ENCODE measurements at places on chromosomes 7 and 10. TPM values are rescaled to one million over a fixed set of nuclear protein-coding genes. Genes with fewer than 3 reads are reported as not detected.

GRCh38 chr7:30977222-30977621, 13.5 kb downstream of the GHRHR start:
- no peak for DNase-seq
- H3K27ac ChIP-seq, result no peak overlapping the region
- no peaks in the 10 kb centered on the region for H3K4me1 ChIP-seq
- peaks cover 26% of the 10 kb centered on the region for H3K27me3 ChIP-seq
- no peak overlapping the region for H3K4me3 ChIP-seq

- H3K27me3 ChIP-seq, result no peaks in the 10 kb centered on the region
- H3K4me1 ChIP-seq, result no peaks in the 10 kb centered on the region
These were observed 25.9 kb downstream of the PRKG1 start for GRCh38 chr10:51100221-51100620.

DNA sequence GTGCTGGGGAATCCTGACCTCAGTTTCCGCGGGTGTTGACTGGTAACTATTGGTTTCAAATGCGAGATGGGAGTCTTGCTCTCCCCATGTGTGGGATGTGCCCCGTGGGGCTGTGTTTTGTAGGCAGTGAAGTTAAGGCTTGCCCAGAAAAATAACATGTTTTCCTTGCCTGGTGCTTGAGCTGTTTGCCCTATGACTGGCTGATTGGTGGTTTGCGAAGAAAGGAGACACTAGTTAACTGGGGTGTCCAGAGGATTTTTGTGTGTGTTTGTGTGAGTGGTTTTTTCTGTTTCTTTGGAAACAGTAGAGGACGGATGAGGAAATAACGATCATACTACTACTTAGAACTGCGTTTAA, 61.9 kb downstream of the CREB5 start:
- no peak overlapping the region for H3K27ac ChIP-seq
- no peaks in the 10 kb centered on the region for H3K27me3 ChIP-seq
- no peak for DNase-seq
- H3K4me1 ChIP-seq, result no peaks in the 10 kb centered on the region
- H3K4me3 ChIP-seq, result no peak overlapping the region

- H3K4me3 ChIP-seq, result no peak overlapping the region
- no peaks in the 10 kb centered on the region for H3K4me1 ChIP-seq
- no peak for DNase-seq
- H3K27me3 ChIP-seq, result no peaks in the 10 kb centered on the region
These were observed 5.8 kb downstream of the ANTXRL start for GRCh38 chr10:46292573-46293023.

GRCh38 chr10:110118891-110119621, 88.3 kb upstream of the MXI1 start:
- no peaks in the 10 kb centered on the region for H3K4me1 ChIP-seq
- no peak for DNase-seq
- H3K36me3 ChIP-seq, result peaks cover 22% of the 10 kb centered on the region
- H3K27ac ChIP-seq, result no peak overlapping the region

DNA sequence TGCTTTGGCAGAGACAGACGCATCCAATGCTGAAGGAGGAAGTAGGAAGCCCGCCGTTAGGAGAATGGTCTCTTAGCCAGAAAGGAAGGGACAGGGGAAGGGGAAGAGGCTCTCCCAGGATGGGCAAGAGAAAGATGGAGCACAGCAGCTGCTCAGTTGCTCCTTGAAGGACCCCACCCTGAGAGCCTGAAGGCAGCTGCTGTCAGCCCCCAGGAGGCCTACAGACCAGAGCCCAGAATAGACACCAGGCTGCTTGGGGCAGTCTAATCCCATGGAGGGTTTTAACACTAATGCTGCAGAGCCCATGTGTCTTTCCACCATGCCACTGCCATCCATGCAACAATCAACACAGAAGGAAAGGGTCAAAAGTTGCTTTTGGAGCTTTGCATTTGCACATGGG, 3.5 kb upstream of the C7orf33 start:
- no peaks in the 10 kb centered on the region for H3K27me3 ChIP-seq
- peak; percentile 86 for DNase-seq
- peaks cover 34% of the 10 kb centered on the region for H3K4me1 ChIP-seq

DNA sequence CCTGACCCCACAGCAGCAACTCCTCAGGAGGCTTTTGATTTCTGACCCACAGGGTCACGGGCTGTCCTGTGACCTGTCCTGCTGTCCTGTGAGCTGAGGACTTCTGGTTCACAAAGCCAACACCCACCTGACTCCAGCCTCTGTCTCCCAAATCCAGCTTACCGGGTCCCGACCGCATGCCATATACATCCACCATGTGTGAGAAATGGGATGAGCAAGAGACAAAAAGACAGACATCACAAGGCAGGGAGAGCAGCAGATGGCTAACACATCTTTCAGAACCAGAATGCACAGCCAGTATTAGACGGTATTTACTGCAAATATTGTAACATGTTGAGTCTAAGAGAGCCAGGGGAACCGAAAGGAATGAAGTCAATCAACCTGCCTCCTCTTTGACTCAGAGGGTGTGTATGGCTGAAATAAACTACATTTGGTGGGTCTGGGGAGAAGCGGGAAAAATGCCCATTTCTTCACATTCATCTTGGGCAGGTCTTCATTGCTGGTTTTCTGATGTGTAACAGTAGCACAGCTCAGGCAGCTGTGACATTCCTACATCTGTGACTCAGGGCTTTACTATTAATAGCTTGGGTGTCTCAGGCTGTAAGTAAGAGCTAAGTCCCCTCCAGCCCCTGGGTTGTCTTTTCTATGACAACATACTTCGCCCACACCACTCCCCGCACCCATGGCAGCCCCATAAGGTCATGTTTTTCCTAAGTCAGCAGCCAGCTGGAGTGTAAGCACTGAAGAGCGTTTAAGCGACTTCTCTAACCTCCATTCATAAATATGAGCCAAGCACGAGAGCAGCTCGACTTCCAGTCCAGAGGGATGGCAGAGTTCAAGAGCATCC, 25.0 kb downstream of the ABLIM1 start:
- H3K27ac ChIP-seq, result peak overlapping the region; percentile 89
- peak overlapping the region; percentile 72 for H3K4me3 ChIP-seq
- H3K4me1 ChIP-seq, result peaks cover 23% of the 10 kb centered on the region
- H3K27me3 ChIP-seq, result no peaks in the 10 kb centered on the region
- no peaks in the 10 kb centered on the region for H3K36me3 ChIP-seq
- DNase-seq, result peak; percentile 91

DNA sequence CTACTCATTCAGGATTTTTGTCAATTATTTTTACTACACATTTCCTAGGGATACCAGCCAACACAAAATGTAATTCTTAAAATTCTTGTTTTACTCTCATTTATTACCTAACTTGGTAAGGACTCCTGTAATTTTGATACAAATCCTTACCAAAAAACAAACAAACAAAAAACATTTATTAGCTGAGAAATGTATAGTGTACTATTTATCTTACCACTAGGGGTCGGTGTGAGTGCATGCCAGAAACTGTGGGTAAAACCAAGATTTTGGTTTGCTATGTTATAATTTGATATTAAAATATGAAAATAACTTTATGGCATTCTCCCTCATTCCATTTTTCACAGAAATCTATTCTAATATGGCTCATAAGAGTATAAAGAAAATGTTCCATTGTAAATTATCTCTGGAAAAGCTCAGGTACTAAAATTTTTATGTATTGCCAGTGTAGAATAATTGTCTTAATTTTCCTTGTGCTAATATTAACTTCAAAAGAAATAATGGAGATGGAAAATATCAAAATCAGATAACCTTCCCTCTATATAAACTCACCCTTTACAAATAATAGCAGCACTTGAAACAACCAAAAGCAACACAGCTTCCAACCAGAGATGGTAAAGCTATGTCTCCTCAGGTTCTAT, 290.8 kb upstream of the PCDH15 start:
- no peaks in the 10 kb centered on the region for H3K27me3 ChIP-seq
- no peak overlapping the region for H3K4me3 ChIP-seq
- no peak overlapping the region for H3K27ac ChIP-seq
- no peaks in the 10 kb centered on the region for H3K36me3 ChIP-seq

DNA sequence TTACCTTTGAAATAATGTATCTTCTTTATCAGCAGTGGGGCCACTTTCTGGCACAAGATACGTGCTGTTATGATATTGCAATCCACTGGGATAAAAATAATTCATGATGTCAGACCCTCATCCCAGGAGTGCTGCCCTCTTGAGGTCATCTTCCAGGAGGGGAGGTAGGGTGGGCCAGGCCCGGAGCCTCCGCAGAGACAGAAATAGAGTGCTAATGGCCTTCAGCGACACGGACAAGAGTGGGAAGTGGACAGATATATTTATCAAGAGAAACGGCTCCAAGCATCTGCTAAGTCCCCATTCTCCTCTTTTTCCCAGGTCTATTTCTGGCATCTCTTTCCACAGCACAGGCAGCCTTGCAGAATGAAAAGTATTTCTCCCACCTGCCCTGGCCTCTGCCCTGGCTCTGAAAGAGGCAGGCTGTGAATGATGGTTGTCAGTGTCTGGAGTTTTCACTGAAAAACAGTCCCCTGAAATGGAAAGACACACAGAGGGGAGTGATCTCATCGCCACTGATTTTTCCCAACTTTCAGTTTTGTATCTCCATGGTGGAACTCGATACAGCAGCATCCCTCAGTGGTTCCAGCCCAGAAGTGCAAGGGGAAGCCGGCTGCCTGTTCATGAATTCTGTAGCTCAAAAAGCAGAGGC, 251.7 kb upstream of the MYO3A start:
- H3K27ac ChIP-seq, result no peak overlapping the region
- DNase-seq, result peak; percentile 32
- no peaks in the 10 kb centered on the region for H3K4me1 ChIP-seq
- H3K36me3 ChIP-seq, result no peaks in the 10 kb centered on the region
- H3K27me3 ChIP-seq, result peaks cover 3% of the 10 kb centered on the region
- H3K4me3 ChIP-seq, result no peak overlapping the region

DNA sequence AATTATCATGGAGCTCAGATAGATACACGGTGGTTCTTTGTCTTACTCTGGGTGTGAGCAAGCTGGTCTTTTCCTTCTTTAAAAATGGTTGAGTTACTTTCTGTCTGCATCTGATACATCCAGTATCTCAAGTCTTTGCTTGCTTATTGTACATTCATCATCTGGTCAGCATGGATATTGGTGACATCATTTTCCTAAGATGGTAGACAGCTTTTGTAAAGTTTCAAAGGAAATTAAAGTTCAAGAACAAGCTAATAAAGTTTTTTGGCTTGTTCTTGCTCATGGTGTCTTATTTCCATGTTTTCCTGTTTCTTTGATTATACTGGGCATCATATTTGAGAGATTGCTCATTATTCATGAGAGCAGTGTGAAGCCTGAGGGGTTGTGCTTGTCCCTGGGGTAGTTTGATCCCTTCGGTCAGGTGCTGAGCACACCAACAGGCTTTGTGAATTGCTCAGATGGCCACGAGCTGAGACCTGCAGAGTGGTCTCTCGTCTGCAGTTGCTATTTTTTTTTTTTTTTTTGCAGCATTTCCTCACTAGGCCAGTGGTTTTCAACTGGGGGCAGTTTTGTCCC, 38.5 kb downstream of the MGMT start:
- H3K4me1 ChIP-seq, result no peaks in the 10 kb centered on the region
- DNase-seq, result peak; percentile 24
- H3K27me3 ChIP-seq, result no peaks in the 10 kb centered on the region
- no peak overlapping the region for H3K4me3 ChIP-seq
- no peaks in the 10 kb centered on the region for H3K36me3 ChIP-seq
- no peak overlapping the region for H3K27ac ChIP-seq

DNA sequence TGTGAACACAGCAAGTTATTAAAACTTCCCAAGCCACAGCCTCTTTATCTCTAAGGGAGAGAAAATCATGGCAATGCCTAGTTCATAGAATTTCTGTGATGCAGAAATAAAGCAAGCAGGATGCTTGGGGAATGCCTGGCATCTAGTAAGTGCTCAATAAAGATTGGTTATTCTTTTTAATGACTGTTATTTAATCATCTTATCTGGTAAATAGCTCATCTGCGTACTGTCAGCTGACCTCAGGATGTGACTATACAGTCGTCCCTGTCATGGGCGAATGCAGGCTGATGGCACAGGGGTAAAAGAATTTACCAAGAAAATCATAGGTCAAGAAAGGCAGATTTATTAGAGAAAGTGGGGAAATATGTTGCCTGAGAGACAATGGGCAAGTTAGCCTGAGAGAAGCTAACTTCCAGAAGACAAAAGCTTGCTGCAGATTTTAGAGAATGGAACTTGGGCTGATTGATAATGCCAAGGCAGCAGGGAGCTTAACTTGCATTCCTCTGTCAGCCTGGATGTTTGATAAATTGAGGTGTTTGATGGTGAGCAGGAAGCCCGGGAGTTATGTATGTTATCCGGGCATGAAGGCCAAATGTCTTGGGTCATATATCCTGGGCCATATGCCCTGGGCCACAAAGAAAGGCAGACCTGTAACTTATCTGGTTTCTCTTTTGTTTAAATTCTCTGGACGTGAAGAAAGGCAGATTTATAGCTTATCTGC, 126.0 kb downstream of the KCNMA1 start:
- DNase-seq, result no peak
- H3K36me3 ChIP-seq, result no peaks in the 10 kb centered on the region
- H3K4me3 ChIP-seq, result no peak overlapping the region
- H3K27ac ChIP-seq, result no peak overlapping the region
- H3K4me1 ChIP-seq, result peaks cover 6% of the 10 kb centered on the region

DNA sequence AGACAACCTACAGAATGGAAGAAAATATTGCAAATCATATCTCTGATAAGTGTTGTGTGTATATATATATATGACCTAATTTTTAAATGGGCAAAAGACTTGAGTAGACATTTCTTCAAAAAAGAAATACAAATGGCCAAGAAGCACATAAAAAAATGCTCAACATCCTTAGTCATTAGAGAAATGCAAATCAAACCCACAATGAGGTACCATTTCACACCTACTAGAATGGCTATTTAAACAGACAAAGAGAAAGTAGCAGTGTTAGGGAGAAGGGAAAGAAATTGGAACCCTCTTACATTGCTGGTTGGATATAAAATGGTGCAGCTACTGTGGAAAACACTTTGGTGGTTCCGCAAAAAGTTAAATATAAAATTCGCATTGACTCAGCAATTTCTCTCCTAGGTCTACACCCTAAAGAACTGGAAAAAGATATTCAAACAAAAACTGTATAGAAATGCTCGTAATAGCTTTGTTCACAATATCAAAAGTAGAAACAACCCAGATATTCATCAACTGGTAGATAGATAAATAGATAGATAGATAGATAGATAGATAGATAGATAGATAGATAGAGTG, 16.3 kb downstream of the ACSL5 start:
- no peaks in the 10 kb centered on the region for H3K36me3 ChIP-seq
- no peaks in the 10 kb centered on the region for H3K4me1 ChIP-seq
- no peak for DNase-seq
- H3K27ac ChIP-seq, result no peak overlapping the region
- no peaks in the 10 kb centered on the region for H3K27me3 ChIP-seq
- no peak overlapping the region for H3K4me3 ChIP-seq

GRCh38 chr7:133746847-133747246, 380.3 kb upstream of the LRGUK start:
- no peak for DNase-seq
- H3K36me3 ChIP-seq, result no peaks in the 10 kb centered on the region
- no peaks in the 10 kb centered on the region for H3K27me3 ChIP-seq
- H3K27ac ChIP-seq, result no peak overlapping the region
- no peak overlapping the region for H3K4me3 ChIP-seq

- H3K4me1 ChIP-seq, result no peaks in the 10 kb centered on the region
- 0 out of 2 replicates have a peak, but pooled peaks cover 4% of the 10 kb centered on the region for H3K27me3 ChIP-seq
- no peak overlapping the region for H3K4me3 ChIP-seq
- DNase-seq, result no peak
- H3K36me3 ChIP-seq, result no peaks in the 10 kb centered on the region
These were observed 97.0 kb upstream of the DDC start for GRCh38 chr7:50662041-50662694.

The GIMAP2 gene
- total RNA-seq, result not detected

The VGF gene
- 0.18 TPM for total RNA-seq

Measured in SJCRH30 (cell line).